Fibroblast of upper back skin (primary cell): ENCODE measurements at places on chromosomes 6 and 20.

DNA sequence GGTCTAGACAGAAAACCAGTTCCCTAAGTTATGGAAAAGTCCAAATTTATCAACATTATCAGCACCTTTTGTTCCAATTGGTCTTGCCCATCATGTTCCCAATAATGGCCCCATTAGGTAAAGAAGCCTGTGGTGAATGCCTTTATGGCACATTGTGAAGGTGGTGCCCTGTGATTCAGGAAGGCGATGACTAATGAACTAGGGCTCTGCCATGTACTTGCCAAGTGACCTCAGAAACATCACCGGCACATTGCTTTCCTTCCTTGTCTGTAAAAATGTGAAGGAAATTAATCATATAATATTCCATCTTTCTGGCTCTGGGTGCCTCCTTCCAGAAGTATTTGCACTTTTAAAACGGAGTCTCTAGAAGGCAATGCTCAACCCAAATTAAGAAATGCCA, 132.3 kb downstream of the UNC5CL start:
- no peak for DNase-seq

- DNase-seq, result peak; percentile 18
Measured at GRCh38 chr6:152170702-152171667, 363.5 kb downstream of the ESR1 start.

DNA sequence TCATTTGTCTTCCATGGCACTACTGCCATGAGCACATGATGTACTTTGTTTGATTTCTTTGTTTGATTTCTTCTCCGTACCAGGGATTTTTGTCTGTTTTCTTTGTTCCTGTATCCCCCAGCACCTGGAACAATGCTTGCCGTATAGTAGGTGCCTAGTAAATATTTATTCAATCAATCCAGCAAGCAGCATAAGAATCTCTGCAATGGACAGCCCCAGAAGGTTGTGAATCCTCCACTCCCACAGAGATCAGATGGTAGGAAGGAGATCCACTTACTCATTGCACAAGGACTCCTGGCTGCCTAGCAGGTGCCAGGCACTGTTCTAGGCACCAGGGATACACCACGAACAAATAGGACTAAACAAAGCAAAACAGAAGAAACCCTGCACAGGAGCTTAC, 6.7 kb upstream of the SYNJ2 start:
- no peak for DNase-seq

DNA sequence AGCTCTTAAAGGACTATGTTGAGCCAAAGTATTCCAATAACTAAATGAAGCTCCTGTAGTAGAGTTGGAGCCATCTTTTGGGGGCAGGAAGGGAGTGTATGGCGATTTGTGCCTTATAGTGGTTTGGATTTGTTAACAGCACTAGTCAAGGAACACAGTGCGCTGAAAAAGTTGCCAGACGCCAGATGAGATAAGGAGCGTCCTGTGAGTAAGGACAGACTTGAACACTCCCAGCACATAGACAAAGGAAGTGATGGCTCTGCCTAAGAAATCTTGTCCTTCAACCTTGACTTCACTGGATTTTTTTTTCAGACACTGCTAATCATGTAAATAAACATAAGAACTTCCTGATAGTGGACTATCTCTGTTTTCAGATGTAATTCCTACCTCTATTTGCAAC, 136.9 kb downstream of the TRMT11 start:
- DNase-seq, result no peak

- no peak for DNase-seq
Measured at GRCh38 chr20:19589787-19590362, 168.2 kb upstream of the RIN2 start.

- no peak for DNase-seq
Measured at GRCh38 chr20:57588596-57588995, 27.7 kb downstream of the PCK1 start.

DNA sequence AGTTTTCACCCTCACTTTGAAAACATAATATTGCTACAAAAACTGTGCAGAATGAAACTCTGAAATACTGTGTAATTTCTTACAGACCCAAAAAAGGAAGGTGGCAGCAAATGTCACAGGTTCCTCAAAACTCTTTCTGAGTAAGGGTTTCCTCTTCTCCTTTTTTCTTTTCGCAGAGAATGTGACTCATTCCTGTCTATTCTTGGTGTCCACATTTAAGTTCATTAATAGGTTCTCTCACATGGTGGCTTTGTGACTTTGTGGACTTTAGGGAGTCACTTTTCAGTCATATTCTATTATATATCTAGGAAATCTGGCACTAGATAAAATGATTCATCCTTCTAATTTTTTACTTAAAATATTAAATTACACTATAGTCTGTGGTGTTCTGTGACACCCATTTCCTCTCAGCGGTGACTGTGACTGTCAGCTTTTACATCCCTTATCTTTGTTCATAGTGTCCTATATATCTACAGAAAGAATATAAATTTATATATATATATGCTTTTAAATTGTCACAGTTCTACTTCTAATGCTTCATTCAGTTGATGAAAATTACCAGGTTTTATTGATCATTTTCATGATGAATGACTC, 126.8 kb upstream of the HCRTR2 start:
- no peak for DNase-seq

DNA sequence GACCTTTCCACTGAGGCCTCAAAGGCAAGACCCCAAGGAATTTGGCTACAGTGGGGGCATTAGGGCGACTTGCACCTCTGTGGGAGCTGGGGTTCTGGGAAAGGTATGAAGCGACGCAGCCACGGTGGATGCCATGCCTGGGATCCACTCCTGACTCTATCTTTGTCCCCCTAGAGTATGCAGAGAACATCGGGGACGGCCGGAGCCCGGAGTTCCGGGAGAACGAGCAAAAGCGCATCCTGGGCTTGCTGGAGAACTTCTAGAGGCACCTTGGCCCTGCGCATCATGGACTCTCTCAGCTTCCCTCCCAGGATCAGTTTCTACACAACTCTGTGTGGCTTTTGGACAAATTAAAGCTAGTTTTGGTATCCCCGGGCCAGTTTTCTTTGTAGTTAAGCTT, 31.2 kb upstream of the VSTM2L start:
- DNase-seq, result no peak

DNA sequence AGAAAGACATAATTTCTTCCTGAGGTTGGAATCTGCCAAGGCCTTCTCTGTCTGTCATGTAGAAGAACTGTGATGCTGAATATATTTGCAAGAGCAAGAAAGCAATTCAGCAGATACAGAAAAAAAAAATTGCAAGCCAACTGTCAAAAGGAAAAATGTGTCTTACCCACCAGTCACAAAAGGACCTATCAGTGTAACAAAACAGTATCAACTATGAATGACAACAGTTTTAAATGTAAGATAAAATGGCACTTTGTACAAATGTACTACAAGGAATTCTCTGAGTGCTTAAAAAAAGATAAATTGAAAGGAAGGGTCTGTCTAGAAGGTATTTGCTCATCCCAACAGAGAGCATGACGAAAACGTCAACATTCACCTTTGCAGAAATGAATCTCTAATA, 185.3 kb upstream of the TFAP2D start:
- DNase-seq, result no peak

GRCh38 chr6:42104804-42105125, 37.7 kb downstream of the C6orf132 start:
- no peak for DNase-seq

GRCh38 chr6:11253594-11253993, 21.1 kb upstream of the NEDD9 start:
- DNase-seq, result no peak

DNA sequence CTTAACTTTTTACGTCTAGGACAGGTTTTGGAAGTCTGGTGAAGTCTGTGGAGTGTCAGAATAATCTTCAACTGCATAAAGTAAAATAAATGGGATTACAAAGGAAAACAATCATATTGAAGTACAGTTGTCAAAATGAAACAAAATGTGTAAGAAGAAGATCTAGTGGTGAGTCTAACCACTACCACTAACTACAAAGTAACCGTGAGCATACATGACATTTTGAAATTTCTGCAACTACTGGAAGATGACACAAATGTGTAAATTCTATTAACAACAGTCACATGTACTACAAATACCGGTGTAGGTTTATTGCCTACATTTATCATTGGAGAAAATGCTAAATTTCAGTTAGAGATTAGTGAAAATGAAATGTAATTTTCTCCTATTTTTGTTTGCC, 29.7 kb downstream of the VPS52 start:
- no peak for DNase-seq

- no peak for DNase-seq
Measured at GRCh38 chr6:23181356-23182110, 612.2 kb downstream of the HDGFL1 start.

DNA sequence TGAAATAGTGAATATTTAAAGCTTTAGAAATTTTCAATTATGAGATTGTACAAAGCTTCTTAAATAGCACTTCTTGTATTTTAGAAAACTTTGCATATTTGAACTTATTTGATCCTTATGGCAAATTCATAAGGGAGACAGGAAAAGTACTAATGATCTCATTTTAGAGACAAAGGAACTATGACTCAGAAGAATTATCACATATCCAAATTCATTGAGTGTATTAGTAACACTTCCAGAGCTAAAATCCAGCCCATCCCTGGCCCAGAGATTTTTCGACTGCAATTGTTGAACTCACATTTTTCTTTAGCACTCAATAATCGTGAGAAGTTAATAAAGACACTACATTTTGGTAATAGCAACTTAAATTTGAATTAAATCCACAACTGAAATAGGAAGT, 704.3 kb downstream of the EPM2A start:
- DNase-seq, result no peak

- no peak for DNase-seq
Measured at GRCh38 chr6:49497304-49497703, 2.4 kb upstream of the GLYATL3 start.

DNA sequence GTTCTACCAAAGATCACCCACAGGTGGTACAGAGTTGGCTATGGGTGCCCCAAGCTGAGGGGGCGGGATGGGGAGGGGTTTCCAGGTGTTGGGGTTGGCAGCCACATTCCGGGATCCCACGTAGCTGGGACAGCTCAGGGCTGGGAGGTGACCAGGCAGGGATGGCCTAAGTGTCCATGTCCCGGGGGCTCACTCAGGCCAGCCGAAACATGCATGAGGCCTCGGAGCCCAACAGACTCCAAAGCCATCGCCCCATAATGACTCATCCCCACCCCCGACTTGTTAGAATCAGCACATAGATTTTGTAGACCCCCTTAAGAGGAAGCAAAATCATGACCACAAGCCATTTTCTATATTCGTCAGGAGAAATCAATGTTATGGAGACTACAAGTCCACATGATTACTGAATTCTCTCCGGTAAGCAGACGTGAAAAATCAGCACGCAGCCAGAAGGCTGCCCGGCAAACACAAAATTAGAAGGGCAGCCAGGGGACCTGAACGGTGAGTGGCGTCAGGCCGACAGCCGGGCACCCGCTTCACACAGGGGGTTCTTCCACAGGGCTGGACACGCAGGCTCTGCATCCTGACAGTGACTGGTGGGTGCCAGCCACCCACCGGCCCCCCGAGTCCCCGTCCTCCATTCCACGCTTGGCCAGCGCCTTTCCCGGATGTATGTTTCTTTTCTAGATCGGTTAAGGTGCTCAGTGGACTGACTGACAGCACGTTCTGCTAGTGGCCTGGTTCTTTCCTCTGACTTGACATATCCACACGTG, 81.2 kb downstream of the RAMACL start:
- no peak for DNase-seq

GRCh38 chr6:1834207-1834606, 224.5 kb downstream of the FOXC1 start:
- DNase-seq, result no peak

DNA sequence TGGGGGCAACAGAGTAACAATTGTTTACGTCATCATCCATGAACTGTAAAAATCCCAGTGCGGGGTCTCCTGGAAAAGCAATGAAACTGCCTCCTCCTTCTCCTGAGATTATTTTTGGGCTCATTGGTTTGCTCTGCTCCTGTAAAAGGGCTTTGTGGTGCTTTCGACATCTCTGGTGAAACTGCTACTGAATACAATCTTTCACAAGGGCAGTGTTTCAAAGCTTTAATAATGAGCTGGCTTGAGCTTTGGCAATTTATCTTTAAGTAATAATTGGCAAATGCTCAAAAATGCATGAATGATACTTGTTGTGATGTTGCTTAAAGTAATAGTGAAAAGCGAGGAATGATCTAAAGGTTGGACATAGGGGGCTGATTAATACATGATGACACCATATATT, 43.5 kb upstream of the ENPP1 start:
- peak; percentile 38 for DNase-seq

DNA sequence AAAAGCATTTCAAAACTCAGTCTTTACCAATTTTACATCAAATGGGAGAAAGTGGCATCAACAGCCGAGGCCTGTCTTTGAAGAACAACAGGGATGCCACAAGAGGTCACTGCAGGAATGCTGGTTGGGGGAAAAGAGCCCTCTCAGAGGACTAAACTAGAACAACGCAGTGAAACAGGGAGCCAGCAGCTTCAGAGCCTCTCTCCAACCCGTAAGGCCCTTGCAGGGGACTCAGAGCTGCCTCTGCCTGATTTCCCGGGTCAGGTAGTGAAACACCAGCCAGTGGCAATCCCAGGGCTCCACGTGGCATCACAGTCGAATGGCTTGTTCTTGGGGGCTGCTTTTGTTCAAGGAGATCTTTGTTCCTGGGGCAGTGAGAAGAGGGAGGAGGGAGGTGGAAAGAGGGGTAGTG, 55.0 kb upstream of the KCNK16 start:
- DNase-seq, result peak; percentile 83

GRCh38 chr6:8589941-8590729, 154.8 kb upstream of the SLC35B3 start:
- DNase-seq, result no peak

GRCh38 chr6:23250556-23250955, 681.2 kb downstream of the HDGFL1 start:
- DNase-seq, result no peak
